Stimulated activated CD4-positive, alpha-beta T cell treated with anti-CD3 and anti-CD28 coated beads, TNF-alpha, amount 100 ng/mL, for 1 hour (primary cell): ENCODE measurements at places on chromosomes 16 and 17.
A peak's percentile ranks its signal among the peaks of the same experiment; 100 is the strongest.

GRCh38 chr16:25260416-25260815 is 2.8 kb upstream of the ZKSCAN2 start:
- DNase-seq, result no peak

GRCh38 chr17:74379495-74380085 is 12.3 kb downstream of the GPR142 start:
- DNase-seq, result peak; percentile 93

GRCh38 chr17:43799047-43799446 is 18.8 kb downstream of the CFAP97D1 start:
- no peak for DNase-seq

GRCh38 chr17:35998018-35998545 is 3.3 kb downstream of the CCL15 start:
- no peak for DNase-seq

- no peak for DNase-seq
Observed at GRCh38 chr17:37179893-37180292, 195.9 kb upstream of the C17orf78 start.

DNA sequence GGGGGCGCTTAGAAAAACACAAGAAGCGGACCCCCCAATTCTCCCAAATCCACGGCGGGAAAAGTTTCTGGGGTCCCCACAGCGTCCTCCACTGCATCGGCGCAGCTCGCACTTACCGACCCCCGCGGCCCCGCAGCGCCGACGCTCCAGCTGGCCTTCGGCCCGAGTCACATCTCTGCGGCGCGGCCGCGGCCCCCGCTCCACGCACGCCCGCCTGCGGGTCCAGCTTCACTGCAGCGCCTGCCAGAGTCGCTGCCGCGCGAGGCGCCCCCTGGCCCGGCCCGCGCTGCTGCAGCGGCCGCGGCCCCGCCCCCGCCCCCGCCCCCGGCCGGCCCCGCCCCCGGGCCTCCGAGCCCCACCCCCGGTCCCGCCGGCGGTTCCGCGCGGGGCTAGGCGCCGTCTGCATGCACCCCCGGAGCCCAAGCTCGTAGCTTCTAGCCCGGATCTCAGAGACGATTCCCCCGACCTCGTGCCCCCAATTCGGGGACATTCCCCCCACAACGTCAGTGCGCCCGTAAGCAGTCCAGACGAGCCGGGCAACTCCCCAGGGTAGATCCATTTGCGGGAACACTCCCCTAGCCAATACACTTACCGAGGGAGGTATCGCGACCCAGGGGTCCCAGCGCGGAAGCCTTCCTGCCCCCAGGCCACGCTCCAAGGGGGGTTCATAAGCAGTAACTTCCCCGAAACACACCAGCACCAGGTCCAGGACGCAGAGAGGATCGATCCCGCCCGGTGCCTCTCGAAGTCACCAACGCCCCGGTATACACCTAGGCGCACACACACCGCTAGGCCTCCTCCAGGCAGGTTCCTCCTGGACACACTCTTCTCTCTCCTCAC is at the start of gene GPRC5B:
Gene GPRC5B (minus strand): TSS at position 238 of the 840 bp plus-strand sequence. CDS start 12,003 bp downstream, outside the sequence.
- peak; percentile 31 for DNase-seq

- no peak for DNase-seq
Observed at GRCh38 chr16:69138608-69139007, 6.2 kb downstream of the UTP4 start.
